ENCODE measurements at places on chromosomes 7 and 10.

DNA sequence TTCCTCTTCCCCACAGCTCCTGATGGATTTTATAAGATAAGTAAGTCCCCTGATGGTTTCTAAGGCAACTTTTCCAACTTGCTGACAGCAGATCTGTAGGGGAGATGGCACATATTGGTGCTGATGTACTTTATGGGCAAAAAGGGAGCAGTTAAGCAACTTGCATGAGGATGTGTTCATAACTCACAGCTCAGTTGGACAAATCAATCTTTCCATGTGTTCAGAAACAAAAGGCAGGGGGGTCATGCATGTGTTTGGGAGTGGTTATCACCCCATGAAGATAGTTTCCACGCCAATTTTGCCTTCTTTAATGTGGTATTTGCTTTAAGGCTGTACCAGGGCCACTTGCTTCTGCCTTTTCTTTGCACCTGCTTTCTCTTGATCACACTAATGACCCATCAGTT, 6.1 kb downstream of the RBM20 start:
- no peak for DNase-seq

- no peak for DNase-seq
Observed at GRCh38 chr10:4826792-4827324, 851 bp downstream of the AKR1E2 start.

DNA sequence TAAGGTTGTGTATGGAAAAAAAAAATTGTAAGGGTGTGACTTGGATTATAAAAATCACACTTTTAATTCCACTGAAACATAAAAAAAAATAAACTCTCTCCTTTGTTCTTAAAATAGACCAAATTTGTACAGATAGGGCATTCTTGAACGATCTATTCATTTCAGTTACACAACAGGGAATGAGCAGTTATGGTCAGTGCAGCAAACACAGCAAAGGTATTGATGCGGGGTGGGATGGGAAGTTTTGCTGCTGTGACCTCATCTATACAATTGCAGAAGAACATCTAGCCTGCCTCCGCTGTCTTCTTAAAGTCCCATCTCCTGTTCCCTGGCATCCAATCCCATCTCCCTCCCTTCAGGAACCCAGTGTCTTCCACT, 580.2 kb downstream of the SUGCT start:
- no peak for DNase-seq

DNA sequence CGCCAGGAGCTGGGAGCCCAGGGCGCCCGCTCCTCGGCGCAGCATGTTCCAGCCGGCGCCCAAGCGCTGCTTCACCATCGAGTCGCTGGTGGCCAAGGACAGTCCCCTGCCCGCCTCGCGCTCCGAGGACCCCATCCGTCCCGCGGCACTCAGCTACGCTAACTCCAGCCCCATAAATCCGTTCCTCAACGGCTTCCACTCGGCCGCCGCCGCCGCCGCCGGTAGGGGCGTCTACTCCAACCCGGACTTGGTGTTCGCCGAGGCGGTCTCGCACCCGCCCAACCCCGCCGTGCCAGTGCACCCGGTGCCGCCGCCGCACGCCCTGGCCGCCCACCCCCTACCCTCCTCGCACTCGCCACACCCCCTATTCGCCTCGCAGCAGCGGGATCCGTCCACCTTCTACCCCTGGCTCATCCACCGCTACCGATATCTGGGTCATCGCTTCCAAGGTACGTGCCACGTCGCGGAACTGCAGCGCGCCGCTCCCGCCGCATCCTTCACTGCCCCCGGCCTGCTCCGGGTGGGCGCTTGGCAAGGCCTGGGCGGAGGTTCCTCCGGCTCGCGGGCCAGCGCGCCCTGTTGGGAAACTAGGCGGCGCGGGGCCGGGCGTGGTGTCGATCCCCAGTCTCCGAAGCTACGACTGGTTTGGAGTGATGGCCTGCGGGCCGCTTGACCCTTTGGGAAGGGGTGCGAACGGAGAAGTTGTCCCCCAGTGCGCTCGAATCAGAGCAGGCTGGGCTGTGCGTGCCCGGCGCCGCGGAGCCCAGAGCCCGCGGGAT, 868 bp downstream of the EMX2 start:
- no peak for DNase-seq

- DNase-seq = no peak
Observed at GRCh38 chr10:44192435-44192834, 192.5 kb downstream of the CXCL12 start.

GRCh38 chr10:18369859-18370473, 229.7 kb downstream of the CACNB2 start:
- DNase-seq = no peak

DNA sequence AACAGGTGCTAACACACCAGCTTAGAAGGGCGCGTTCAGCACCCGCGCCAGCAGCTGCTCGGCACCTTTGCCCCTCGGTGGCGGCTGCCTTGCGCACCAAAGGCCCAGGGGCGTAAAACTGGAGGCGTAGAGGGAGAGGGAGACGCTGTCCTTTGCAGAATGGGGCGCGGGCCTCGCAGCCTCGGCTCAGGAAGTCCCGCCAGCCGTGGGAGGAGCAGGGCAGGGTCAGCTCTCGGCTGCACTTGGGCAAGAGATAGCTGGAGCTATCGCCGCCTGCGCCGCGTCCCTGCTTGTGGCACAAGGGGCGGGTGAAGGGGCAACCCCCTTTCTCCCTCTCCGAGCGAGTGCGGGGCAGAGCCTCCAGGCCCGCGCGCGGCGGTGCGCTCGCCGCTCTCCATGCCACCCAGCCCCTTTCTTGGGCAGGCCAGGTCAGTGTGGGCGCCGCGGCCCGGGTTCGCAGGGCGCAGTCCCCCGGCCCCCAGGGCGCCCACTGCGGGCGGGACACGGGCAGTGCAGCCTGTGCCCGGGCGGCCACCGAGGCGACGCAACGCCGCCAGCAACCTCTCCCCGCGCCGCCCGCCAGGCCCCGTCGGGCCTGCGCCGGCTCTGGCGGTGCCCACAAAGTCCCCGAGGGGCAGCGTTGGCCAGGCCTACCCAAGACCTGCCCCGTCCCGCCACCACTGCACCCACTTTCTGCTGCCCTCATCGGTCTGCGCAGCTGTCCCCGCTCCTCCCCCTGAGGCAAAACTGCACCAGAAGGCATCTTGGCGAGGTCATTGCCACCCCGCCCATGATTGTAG, 4.1 kb downstream of the NEUROD6 start:
- DNase-seq = no peak

- DNase-seq = no peak
Observed at GRCh38 chr7:17528636-17529035, 230.2 kb downstream of the AHR start.

DNA sequence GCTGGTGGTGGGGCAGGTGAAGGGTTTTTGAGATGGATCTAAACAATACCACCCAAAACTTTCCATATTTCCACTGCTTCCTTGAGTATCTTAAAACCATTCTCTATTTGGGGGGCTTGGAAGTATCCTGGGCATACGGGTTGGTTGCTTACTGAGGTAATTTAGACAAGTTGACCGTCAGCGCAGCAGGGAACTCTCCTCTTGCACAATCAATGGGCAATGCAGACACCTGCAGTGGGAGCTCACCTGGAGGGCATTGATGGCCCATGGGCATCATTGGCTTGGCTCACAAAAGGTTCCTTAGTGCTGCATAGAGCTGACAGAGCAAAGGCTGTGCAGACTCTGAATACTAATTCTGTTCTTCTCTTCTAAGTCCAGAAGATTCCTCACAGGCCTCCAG, 101.5 kb downstream of the EPDR1 start:
- DNase-seq = no peak

DNA sequence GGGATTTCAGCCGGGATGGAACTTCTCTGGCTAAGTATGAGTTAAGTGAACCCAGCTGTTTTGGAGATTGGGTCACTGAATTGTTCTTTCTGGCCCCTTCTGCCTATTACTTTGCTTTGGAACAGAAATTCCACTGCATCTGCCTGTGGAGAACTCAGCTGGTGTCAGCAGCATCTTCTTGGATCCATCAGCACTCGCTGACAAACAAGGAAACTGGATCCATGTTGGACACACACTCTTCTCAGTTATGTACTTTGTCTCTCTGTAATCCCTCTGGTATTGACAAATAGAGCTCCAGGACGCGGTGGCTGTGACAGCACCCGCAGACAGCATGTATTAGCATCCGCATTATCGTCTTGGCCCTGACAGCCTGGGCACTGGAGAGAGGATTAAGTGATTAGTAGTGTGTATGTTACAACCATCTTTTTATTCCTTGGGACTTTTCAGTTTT, 73.0 kb upstream of the BMPER start:
- DNase-seq = no peak

- DNase-seq = no peak
Observed at GRCh38 chr7:6158424-6159096, 113.9 kb downstream of the CYTH3 start.

DNA sequence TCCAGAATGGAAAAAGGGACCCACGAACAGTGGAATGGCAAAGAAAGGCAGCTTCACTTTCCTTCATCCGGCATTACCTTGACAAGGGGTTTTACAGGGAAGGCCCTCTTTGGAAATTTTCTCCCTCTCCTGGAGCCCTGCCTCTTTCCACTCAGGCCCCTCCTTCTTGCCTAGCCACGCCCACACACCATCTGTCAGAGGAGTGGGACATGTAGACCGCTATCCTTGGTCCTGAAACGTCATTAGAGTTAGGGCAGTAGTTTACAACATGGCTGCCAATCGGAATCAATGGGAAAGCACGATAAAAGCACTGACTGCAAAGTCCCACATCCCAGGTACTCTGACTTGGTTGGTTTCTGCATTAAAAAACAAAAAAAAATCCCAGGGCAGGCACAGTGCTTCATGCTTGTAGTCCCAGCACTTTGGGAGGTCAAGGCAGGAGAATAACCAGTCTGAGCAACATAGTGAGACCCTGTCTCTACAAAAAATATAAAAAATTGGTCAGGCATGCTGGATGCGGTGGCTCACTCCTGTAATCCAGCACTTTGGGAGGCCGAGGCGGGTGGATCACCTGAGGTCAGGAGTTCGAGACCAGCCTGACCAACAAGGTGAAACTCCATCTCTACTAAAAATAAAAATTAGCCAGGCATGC, 96.4 kb downstream of the MARCHF5 start:
- DNase-seq = no peak

DNA sequence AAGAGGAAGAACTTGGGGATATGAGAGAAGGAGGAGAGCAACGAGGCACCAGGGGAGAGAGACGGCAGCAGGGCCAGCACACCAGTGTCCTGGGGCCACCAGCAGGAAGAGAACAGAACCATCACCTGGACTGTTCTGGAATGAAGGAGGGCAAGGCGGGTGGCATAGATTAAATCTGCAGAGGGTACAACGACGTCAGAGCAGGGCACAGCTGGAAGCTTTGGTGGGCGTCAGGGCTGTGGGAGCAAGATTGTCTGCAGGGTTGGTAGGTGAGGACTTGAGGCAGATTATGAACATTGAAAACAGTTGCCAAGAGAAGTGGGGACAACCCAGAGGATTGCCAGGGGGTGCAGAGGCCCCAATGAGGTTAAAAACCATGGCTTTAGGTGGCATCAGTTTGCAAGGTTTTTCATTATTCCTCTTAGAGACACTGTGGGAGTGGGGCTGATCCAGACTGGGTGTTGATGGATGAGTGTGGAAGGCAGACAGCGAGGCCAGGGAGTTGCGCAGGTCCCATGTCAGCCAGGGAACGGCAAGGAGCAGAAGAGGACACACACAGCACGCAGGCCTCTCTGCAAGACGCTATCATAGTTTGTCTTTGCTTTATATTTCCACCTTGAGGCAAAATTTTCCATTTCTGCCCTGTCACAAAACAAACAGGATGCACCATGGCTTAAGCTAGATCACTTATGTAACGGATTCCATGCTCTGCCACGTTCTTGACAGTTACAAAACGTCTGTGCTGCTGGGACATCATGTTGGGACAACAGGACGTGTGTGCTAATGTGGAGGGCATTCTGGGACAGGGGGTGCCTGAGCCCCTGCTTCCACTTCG, 52.5 kb upstream of the LEP start:
- no peak for DNase-seq

DNA sequence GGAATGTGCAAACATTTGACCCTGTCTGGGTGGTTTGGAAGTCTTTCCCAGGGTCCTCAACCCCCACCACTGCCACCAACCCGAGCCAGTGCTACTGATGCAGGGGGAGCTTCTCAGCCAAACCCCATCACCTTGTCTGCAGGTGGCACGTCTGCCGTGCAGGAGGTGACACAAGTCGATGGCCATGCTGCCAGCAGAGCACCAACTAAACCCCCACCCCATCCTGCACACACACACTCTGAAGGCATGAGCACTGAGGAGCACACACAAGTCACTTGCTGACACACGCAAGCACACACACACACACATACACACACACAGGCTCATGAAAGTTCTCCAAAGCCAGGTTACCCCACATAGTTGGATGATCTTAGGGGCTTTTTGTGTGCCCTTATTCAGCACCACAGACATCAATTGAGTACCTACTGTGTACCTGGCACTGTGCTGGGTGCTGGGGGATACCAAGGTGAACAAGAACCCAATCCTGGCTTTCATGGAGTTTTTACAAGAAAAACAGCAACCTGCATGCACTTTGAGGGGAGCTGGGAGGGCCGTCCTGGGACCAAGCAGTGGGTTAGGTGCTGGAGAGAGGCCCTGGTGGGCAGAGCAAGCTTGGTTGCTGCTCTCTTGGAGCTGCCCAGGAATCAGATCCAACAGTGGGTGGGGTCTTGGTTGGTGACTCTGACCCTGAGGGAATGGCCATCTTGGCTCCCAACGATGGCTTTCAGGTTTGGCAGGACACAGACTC, 118.8 kb downstream of the RGS10 start:
- no peak for DNase-seq

DNA sequence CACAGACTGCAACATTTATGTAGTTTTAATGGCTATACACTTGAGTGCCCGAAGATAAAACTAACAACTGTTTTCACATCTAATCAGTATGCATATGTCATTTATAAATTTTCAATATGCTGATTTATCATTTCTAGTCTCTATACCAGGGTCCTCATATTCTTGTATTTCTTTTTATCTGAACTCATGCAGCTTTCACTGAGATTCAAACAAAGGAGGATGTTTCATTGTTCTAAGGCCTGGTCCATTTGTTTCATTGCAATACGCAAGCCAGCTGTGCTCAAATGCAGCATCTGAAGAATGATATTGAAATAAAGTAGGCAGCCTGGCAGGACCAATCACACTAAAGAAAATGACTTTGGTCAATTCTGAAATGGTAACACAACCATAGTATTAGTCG, 31.7 kb downstream of the MAGI2 start:
- DNase-seq = no peak

- no peak for DNase-seq
Observed at GRCh38 chr7:34844936-34845665, 187.1 kb downstream of the NPSR1 start.

DNA sequence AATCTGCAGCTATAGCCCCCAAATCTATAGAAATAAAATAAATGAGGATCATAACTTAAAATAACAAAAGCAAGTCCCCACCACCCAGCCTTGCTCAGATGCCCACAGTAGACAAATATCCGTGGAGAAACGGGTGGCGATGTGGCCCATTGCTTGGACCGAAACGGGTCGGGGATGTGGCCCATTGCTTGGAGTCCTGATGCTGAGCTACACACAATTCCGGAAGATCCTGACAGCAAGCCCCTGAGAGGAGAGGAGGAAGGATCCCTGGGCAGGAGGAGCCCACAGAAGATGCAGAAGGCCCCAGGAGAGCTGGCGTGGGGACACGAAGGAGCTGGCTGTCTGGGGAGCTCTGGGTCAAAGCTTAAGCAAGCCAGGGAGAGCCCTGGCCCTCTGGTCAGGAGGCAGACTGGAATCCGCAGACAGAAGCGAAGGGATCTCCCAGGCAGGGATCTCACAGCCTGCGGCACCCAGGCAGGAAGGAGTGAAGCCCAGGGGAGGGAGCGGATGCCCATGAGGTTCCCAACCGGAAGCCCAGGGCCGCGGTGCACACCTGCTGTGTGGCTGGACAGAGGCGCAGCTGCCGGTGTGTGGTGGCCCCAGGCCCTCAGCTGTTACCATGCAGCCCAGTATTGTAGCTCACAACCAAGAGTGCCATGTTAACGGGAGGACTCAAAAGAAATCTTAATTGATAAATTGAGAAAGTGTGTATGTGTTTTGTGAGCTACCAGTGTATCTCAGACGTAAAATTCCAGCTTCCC, 138.8 kb downstream of the ADARB2 start:
- no peak for DNase-seq

Data from cerebellar nuclear complex (tissue), 1 donor.